Stimulated activated CD4-positive, alpha-beta T cell treated with anti-CD3 and anti-CD28 coated beads, TNF-alpha, amount 100 ng/mL, for 24 hours (primary cell): ENCODE measurements at places on chromosomes 5 and 9.

- no peak for DNase-seq
These were observed 100.3 kb upstream of the ELAVL2 start for GRCh38 chr9:23926368-23926767.

- no peak for DNase-seq
These were observed 222.2 kb downstream of the LURAP1L start for GRCh38 chr9:12997009-12997408.

DNA sequence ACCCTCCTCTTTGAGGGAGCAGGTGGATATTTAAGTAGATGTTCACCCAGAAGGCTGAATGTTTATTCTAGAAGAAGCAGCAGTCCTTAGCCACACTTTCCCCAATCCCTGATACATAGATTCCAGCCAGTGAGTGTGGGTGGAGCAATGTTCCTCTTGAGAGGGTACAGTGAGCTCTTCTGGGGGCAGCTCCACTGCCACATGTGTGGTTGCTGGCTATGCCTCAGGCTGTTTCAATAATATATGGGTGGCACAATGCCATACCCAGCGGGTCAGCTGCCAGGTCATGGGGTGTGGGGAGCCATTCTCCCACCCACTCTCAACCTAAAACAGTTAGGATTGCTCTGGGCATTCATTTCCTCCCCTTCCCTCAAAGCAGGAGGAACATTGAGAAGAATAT is 61.6 kb upstream of the DAB2 start:
- DNase-seq = no peak

- DNase-seq = no peak
These were observed 48.9 kb downstream of the DAB2IP start for GRCh38 chr9:121700165-121700831.

- no peak for DNase-seq
These were observed 289.7 kb upstream of the SEMA6A start for GRCh38 chr5:116864157-116864837.

- no peak for DNase-seq
These were observed 216.2 kb downstream of the PTPRD start for GRCh38 chr9:10396615-10397014.

GRCh38 chr9:5835808-5836207 is 2.9 kb upstream of the ERMP1 start:
- DNase-seq = no peak

- no peak for DNase-seq
These were observed 216.2 kb downstream of the MED10 start for GRCh38 chr5:6162175-6162574.

DNA sequence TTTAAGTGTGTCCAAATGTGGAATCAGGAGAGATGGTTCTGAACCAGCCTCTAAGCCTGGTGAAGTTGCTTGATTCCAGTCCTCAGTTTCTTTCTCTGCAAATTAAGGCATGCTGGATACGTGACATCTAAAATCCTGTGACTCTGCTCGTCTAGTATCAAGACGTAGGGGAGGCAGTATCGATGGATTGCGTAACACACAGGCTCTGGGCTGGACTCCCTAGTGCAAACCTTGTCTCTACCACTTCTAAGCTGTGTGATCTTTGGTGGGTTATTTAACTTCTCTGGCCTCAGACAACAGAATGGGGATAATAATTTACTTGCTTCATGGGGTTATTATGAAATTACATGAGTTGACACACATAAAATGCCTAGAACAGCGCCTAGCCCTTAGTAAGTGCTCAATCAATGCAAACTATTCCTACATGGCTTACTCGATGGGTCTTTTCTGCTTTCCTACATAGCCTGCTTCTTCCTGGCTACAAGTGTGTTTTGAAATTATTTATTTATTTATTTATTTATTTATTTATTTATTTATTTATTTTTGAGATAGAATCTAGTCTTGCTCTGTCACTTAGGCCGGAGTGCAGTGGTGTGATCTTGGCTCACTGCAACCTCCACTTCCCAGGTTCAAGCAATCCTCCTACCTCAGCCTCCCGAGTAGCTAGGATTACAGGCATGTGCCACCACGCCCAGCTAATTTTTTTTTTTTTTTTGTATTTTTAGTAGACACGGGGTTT is 102.1 kb downstream of the EGFLAM start:
- DNase-seq = no peak

GRCh38 chr9:13532407-13532806 is 252.9 kb upstream of the MPDZ start:
- no peak for DNase-seq

- DNase-seq = no peak
These were observed 14.6 kb downstream of the CPEB4 start for GRCh38 chr5:173902743-173903142.

GRCh38 chr5:58499941-58500340 is 8.7 kb downstream of the GAPT start:
- no peak for DNase-seq

- no peak for DNase-seq
These were observed 44.7 kb upstream of the CRHBP start for GRCh38 chr5:76908166-76908565.

DNA sequence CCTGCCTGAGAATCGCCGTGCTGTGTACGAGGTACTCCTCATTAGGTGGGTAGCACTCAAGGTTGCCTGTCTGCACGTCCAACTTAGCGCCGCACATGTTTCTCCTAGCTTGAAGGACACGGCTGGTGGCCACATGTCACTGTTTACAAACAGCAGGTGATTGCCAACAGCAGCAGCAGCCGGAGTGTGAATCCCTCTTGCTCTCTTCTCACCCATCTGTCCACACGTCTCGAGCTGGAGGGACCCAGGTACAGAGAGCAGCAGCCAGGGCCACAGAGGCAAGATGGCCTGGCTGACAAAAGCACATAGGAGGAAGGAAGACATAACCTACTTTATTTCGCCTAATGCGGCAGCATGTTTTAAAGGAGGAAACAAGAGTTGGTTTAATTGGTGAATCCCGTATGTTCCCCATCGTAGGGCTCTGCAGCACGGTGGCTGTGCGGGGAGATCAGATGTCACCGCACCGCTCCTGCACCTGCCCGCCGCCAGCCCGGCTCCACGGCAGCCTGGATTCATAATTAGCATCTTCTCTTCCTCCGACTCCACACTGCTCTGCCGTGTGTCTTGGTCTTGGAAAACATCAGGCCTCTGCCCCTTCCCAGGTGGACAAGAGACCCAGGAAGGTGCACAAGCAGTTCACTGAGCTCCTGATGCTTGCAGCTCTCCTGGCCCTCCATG is 201.6 kb upstream of the IRX1 start:
- no peak for DNase-seq

- no peak for DNase-seq
These were observed 31.7 kb downstream of the IL33 start for GRCh38 chr9:6247266-6247665.

DNA sequence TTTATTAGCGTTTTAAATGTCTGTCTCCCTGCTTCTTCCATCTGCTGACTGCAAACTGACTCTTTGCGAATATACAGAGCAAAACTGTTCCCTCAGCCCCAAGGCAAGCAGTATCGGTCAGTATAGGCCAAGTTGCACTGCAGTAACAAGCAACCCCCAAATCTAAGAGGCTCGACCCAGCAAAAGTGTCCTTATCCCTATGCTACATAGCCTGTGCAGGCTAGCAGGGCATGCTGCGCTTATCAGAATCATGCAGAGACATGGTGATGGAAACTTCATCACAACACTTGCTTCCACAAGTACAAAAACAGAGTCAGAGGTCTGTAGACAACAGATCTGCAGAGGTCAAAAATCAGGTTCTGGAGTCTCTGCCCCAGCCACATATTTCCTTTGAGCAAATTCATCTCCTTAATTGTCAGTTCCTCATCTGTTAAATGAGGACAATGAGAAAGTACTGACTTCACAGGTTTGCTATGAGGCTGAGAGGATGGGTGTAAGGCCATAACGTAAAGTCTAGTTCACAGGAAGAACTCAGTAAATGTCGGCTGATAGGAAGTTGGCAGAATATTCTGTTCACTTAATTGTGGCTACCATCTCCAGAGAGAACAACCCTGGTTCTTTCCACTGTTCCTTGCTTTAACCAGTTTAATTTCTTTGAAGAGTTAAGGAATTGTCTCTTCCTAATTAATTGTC is 9.6 kb upstream of the IL17B start:
- no peak for DNase-seq

DNA sequence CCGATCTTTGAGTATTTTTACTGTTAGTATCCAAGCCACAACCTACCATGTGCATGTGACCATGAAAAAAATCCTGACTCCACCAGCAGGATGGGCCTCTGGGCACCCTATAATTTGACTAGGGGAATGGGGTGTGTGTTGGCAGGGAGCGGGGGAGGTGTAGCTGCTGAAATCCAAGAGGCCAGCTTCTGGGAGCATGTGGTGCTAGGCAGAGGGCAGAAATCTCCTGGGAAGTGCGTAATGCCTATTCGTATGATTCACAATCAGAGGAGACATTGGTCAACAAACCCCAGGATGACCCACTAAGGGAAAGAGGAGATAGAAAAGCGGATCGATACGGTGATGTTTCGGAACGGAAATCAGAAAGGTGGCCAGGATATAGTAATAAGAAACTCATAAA is 149.9 kb downstream of the ARSB start:
- no peak for DNase-seq

DNA sequence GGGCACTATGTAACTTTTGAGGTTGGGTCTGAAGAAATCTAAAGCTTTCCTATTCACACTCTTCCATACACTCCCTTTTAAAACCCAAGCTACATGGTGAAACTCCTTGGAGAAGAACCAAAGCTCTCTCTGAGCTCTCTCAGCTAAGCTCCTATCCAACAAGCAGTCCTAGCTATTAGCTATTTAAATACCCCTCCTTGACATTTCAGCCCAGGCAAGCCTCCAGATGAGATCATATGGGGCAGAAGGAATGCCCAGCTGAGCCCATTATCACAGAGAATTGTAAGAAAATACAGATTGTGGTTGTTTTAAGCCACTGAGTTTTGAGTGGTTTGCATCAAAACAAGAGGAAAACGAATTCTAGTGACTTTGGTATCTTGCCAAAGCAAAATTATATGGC is 15.2 kb downstream of the HSPB3 start:
- DNase-seq = no peak

DNA sequence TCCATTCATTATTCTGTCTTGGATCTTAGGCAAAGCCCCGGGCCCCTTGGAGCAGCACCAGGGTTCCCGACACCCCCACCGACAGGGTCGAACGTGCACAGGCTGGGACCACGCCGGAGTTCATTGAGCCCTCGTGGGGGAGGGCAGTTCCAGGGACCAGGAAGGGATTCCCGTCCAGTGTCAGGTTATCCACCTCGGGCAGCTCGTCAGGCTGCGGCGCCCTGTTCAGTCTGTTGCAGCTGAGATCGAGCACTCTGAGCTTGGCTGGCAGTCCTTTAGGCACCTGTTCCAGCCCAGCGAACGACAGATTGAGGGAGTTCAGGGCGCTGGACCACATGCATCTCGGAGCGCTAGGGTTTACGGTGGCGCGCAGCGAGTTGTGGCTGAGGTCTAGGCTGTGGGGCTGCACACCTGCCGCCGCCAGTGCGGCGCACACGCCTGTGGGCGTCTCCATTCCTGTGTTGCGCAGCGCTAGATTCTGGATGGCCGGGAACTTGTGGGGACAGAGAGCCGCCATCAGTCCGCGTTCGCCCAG is 1.1 kb downstream of the CD14 start:
- DNase-seq = no peak

- DNase-seq = no peak
These were observed 747 bp downstream of the LRSAM1 start for GRCh38 chr9:127451858-127452656.

DNA sequence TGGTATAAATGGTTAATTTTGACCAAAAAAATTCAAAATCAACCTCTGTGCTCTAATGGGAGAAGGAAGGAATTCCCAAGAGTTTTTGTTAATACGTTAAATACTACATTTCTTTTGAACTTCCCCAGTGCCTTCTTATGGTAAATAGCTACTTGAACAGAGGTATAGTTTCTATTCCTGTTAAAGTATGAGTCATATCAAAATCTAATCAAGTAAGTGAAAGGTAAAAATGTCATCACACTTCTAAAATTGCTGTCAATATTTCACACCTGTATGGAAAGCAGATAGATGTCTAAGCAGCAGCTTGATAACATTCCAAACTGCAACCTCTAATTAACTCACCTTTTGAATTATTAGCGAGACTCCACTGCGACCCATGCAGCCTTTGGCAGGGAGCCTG is 214.1 kb upstream of the MEF2C start:
- DNase-seq = no peak

DNA sequence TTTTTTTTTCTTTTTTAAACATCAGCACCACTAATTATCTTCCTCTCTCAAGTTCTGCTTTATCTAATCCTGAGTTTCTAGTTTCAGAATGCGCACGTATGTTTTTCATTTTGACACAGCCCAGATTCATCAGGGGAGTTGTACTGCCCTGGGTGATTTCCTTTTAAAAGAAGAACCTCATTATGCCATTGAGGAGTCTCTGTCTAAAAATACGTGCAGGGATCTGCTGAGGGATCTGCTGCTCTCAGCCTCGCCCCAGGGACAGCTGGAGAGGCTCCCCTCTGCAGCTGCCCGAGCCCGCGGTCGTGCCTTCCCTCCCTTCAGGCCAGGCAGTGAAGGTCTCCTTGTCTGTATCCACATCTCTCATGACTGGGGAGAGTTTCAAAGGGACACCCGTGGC is 273.1 kb downstream of the ARHGEF28 start:
- DNase-seq = no peak

DNA sequence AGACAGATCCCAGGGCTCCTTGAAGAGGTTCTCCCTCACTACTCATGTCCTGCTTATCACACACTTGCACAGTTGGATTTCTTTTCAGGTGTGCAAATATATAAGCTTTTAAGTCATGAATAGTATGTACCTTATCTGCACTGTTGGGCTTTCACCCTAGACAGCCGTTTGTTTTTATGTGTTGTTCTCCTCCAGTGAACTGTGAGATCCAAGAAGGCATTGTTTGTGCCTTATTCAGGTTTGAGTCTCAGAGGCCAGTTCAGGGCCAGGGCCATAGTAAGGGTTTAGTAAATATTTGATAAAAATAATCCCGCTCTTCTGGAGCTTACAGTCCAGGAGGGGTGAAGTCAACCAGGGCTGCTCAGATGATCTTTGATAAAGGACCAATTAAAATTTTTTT is 480.0 kb downstream of the TMEM38B start:
- no peak for DNase-seq
